Activated CD8-positive, alpha-beta memory T cell treated with anti-CD3 and anti-CD28 coated beads, Interleukin-2, amount 50 U/mL, for 4 hours (primary cell): ENCODE measurements at places on chromosomes 1 and 21.

GRCh38 chr1:230350208-230350921 is 75.8 kb downstream of the PGBD5 start:
- DNase-seq, result no peak

DNA sequence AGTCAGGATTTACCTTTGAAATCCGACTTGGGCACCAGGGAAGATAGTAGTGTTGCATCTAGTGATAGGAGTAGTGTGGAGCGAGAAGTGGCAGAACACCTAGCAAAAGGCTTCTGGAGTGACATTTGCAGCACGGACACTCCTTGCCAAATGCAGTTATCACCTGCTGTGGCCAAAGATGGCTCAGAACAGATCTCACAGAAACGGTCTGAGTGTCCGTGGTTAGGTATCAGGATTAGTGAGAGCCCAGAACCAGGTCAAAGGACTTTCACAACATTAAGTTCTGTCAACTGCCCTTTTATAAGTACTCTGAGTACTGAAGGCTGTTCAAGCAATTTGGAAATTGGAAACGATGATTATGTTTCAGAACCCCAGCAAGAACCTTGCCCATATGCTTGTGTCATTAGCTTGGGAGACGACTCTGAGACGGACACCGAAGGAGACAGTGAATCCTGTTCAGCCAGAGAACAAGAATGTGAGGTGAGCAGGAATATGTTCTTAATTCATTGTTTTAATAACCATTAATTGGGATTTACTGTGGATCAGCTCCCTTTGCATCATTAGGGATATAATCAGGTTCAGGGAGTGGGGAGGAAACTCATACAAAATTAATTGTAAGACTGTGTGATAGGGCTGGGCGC is 28.3 kb downstream of the BACH1 start:
- no peak for DNase-seq

DNA sequence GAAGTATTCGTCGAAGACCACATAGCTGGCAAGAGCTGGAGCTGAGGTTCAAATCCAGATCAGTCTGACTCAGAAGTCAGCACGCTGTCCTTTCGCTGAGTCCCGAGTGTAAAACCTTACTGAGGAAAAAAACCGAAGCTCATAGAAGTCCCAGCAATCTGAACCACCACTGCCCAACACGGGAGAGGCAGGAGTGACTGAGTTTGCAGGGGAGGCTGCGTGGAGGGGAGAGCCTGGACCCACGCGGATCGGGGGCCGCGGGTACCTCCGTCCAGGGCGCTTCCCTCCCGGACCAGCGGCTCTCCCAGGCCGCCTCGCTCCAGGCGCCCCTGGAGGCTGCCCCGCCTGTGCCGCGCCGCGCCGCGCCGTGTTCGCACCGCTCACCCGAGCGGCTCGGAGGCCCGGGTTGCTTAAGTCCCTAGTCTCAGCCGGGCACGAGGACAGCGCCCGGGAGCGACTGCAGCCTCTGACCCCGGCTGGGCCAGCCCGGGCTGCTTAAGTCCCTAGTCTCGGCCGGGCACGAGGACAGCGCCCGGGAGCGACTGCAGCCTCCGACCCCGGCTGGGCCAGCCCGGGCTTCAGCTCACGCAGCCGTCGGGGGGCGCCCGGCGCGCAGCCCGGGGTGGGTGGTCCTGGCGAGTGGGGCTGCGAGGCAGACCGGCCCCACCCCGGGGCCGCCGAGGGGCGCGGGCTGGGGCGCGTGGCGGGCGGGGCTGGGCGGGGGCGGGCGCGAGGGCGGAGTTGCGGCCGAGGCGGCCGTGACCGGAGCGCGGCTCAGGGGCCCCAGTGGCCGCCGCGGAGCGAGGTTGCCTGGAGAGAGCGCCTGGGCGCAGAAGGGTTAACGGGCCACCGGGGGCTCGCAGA is at the start of gene ADAMTSL4:
Gene ADAMTSL4 (plus strand): TSS at position 777 of the 864 bp plus-strand sequence. CDS start 2,881 bp downstream, outside the sequence.
- no peak for DNase-seq

- no peak for DNase-seq
Observed at GRCh38 chr1:33875862-33876261, 12.0 kb downstream of the HMGB4 start.

GRCh38 chr1:154735804-154736168 is 127.8 kb upstream of the ADAR start:
- DNase-seq, result no peak

- DNase-seq, result no peak
Observed at GRCh38 chr1:209808059-209808581, 2.2 kb upstream of the IRF6 start.

GRCh38 chr1:19921310-19921709 is 2.1 kb downstream of the PLA2G2E start:
- no peak for DNase-seq

- DNase-seq, result no peak
Observed at GRCh38 chr1:110059133-110059863, 11.2 kb downstream of the ALX3 start.

- DNase-seq, result no peak
Observed at GRCh38 chr1:6212193-6212959, 6.5 kb downstream of the RNF207 start.

DNA sequence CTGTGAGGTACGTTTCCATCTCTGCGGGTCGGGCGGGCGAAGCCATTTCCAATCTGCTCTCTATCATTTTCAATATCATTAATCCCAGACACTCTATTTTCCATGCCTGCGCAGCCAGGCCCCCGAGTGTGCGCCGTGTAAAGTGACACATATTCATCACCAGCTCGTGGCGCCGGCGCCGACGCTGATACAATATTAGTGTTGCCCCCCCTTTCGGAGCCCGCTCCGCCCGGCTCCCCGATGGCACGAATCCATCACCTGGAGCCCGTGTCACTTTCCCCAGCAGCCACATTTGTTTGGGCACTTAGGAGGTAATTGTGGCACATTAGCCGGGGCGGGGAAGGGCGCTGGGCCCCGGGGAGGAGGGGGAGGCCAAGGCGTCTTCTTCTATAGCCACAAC is 33.7 kb upstream of the DMBX1 start:
- no peak for DNase-seq

GRCh38 chr1:2136386-2137235 is 58.0 kb downstream of the FAAP20 start:
- DNase-seq, result no peak

DNA sequence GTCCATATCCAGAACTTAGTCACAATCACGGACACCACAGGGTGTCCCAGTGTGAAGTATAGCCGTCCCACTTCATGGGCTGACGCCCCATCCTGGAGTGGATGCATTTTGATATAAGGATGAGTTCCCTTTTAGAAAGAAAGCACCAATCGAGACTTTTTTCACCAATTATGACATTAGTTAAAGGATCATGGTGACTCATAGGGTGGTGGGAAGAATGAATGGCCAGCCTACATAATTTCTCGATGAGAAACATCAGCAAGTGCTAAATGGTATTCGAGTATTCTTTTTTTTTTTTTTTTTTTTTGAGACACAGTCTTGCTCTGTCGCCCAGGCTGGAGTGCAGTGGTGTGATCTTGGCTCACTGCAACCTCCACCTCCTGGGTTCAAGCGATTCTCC is 38.5 kb upstream of the USP1 start:
- DNase-seq, result no peak
